Omental fat pad (tissue), 4 donors: ENCODE measurements at places on chromosomes 6 and 20.

DNA sequence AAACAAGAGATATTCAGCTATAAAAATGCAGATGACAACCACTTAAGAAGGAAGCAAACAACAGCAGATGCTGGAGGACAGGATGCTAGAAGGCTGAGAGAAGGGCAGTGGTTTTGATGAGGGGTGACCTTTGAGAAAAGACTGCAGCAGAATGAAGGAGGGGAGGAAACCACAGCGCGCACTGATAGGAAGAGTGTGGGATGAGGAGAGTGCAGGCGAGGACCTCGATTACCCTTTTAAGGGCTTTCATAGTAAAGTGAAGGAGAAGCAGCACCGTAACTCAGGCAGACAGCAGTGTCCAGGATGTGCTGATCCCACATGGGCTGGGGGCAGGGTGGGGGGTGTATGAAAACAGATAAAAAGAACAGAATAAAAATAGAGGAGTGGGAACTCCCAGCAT is 19.2 kb downstream of the ZBTB2 start:
- DNase-seq, result no peak

- DNase-seq, result no peak
Observed at GRCh38 chr6:106666282-106667021, 37.1 kb downstream of the QRSL1 start.

DNA sequence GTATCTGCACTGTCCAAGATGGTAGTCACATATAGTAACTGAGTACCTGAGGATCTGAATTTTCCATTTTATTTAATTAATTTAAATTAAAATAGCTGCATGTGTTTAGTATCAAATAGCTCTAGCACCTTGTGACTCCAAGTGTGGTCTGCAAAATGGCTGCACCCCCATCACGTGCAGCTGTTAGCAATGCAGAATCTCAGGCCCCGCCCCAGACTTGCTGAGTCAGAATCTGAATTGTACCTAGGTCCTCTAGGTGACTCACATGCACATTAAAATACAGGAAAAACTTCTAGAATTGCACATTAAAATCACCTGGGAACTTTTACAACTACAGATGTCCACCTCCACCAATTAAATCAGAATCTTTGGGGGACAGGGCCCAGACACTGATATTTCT is 19.2 kb upstream of the FAM83C start:
- DNase-seq, result no peak

DNA sequence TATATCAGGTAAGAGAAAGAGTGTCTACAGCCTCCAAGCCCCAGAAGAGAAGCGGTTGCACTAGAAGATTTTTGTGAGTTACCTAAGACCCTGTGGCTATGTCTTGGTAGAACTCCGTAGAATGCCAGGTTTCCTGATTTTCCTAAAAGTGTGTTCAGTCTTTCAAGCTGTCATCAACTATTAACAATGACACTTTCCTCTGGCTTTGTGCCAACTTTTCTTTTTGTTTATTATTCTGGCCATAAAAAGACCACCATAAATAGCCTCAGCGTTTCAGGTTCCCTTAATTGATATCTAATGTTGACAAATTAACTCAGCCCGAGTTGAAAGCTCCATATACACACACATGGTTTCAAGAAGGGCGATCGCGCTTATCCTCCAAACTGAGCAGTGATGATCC is 1.2 kb downstream of the PAK5 start:
- DNase-seq, result no peak

- DNase-seq, result no peak
Observed at GRCh38 chr6:109795994-109796555, 105.0 kb downstream of the FIG4 start.

DNA sequence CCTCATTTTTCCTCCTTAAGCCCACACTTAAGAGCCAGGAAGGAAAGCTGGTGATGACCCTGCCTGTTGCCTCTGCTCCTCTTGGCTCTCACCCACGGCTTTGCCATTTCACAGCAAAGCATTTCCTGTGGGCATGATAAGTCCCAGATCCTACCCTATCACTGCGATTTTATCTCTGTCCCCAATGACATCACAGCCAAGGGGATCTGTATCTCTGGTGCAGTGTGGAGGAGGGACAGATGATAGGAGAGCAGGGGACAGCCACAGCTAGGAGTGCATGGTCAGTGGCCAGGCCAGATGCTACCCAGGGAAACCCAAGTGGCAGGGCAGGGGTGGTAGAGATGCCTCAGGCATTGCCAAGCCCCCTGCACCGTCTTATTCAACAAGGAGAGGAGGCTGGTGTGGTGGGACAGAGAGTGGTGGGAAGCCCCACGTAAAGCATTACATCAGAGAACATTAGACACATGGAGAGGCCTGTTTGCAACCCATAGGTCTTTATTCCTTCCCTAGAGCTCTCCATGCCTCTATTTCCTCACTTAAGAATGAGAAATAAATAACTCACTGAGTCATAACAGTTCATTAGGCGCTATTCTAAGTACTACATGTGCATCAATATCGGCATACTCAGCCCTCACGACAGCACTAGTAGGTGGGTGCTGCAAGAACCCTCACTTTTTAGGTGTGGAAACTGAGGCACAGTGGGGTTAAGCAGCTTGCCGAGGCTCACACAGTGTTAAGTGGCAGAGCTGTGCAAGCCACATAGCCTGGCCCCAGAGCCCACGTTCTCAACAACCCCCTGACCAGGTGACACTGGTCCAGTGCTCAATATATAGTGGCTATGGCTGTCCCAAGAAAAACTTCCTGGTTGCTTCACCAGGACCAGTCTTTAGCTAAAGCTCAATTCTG is 4.6 kb downstream of the TFEB start:
- DNase-seq, result no peak

GRCh38 chr6:71393471-71393870 is 104.9 kb downstream of the OGFRL1 start:
- no peak for DNase-seq

- no peak for DNase-seq
Observed at GRCh38 chr6:134757911-134758361, 192.0 kb downstream of the ALDH8A1 start.

- no peak for DNase-seq
Observed at GRCh38 chr6:129638055-129638684, 71.8 kb downstream of the ARHGAP18 start.

DNA sequence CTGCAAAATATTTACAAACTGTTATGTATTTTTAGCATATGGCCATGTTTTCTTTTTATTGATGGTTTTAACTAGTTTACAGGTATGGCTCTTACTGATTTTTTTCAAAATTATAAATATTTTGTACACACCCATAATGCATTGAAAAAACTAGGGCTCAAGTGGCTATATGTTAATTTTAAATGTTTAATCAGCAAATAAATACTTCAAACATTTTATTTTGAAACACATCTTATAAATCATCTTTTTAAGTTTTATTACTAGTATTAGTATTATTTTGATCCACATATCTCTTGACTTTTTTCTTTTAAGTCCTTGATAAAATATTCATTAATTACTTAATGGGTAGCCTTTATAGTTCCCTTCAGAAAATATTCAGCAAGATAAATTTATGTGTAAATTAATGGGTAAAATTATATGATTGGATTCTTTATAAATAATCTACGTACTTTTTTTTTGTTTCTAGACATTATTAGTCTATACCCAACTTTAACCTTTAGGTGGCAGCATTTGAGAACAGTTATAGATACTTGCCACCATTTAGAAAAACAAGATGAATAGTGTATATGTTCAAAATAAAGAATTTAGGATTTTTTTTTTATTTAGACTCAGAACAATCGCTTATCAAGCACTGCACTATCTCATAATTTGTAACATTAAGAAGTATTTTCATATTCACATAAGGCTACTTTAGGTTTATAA is 241.9 kb downstream of the ADGRB3 start:
- no peak for DNase-seq

DNA sequence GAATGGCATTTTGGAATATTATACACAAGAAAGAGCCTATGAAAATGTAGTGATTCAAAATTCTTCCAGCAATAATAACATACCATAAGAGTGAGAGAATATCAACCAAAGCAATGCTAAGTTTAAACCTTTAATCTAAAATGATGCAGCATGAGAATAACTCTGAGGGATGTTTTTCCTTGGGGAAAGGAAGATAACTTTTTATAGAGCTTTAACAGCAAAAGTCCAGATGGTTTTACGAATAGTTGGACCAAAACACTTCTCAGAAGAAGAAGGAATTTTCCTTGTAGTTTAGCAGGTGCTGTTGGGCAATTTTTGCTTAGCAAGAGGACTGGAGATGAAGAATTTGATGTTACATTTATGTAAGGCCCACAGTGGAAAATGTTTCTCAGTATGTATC is 1503.2 kb downstream of the HACE1 start:
- DNase-seq, result no peak

GRCh38 chr6:157861184-157861583 is 38.1 kb downstream of the SNX9 start:
- no peak for DNase-seq

DNA sequence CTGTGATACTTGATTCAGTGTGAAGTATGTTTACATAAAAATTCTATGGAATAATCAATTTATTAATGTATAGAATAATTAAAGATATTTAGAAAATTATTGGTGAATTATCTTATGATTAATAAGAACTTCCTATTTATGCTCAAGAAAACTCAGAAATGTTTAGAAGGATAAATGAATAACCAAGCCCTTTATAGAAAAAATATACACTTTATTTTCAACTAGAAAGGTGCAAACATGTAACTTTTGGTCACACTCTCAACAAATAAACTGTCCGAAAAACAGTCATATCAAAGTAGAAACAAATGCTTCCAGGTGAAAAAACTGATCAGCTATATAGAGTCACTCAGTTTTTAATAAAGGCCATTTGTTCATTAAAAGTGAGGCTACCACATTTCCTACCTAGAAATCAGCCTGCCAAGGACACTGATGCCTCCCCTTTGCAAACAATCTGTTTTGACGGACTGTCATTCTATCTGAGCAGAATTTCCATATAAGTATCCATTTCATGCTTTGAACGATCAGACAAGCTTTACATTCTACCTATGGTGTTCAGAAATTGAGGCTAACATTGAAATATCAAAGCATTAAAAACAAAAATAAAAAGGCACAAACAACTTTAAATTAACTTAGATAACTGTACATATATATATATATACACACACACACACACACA is 3.0 kb downstream of the CCN2 start:
- DNase-seq, result no peak

DNA sequence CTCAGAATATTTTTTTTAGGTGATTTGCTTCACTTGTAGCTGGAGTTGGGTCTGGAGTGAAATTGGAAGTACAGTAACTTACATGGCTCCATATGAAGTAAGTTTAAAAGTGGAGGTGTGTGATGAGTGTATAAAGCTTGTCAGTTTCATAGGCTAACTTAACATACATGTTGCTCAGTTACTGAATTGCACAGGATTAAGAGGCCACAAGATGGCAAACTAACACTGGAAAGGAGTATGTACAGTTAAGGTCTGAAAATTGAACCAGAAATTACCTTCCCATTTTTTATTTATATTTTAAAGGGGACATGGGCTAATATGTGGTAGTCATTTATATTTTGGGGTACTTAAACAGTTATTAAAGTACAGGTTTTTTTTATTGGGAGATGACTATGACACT is 45.3 kb upstream of the SMIM8 start:
- DNase-seq, result no peak

GRCh38 chr20:53621482-53622246 is 28.0 kb upstream of the ZNF217 start:
- no peak for DNase-seq

- DNase-seq, result no peak
Observed at GRCh38 chr6:36930483-36930882, 24.1 kb upstream of the PI16 start.

- DNase-seq, result no peak
Observed at GRCh38 chr6:157284738-157285421, 38.4 kb downstream of the TMEM242 start.

GRCh38 chr6:163741743-163742363 is 327.3 kb downstream of the QKI start:
- no peak for DNase-seq
